Activated effector memory CD4-positive, alpha-beta T cell treated with Interleukin-2 at 50 U/mL for 16 hours (primary cell): ENCODE measurements at places on chromosomes 13 and 19.

DNA sequence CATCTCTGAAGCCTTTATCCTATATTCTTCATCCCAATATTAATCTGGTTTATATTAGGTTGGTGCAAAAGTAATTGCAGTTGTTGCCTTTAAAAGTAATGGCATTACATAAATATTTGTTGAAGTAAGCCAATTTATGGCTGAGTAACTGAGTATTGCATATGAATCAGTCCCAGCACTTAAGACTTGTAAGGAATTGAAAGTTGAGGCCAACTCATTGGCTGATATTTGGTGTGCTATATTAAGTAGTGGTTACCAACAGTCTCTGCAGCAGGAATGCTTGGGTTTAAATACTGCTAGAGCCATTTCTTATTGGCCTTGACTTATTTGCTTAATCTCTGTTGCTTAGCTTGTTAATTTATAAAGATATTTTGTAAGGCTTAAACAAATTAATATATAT, 460.7 kb downstream of the GPC6 start:
- DNase-seq = no peak

DNA sequence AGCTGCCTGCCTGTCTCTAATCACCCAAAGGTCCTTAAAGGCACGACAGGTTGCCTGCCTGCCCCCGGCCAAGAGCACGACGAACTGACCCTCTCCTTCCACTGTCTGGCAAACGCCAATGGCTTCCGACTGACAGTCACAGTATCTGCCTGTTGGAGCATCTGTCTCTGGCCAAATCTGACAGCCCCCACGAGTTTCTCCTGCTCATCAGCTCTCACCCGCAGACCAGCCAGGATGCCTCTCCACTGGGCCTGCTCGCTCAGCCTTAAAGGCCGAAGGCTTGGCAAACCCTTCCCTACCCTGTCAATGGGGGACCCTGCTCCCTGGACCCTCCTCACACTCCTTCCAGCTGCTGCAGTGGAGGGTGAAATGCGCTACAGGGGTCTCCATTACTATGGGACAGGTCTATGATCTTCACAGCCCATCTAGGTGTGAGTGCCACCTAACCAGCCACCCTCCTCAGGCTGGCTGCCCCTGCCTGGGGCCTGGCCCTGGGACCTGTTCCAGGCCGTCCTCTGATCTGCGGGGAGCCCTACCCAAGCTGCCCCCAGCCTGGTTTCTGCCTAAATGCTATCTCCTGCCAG, 932 bp downstream of the FAM83E start:
- DNase-seq = no peak

DNA sequence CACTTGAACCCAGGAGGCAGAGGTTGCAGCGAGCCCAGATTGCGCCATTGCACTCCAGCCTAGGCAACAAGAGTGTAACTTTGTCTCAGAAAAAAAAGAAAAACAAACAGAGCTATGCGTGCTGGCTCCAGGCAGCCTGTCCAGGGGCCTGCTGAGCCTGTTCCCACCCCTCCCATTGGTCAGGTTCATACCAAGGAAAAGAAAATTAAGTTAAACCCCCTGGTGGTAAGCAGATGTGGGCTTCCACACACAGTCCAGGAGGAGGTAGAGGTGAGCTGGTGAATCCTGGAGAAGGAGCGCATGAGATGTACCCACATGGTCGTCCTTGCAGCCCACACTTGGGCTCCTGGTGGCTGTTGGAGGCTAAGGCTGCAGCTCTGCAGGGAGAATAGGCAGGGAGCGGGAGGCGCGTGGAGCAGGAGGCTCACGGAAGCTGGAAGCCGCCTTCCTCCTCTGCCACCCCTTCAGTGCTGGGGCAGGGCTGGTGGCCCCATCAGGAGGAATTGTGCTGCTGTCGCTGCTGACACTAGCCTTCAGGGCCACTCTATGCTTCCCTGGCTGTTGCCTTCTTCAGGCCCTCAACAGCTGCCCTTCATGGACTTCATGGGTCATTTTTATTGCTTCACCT, 10.5 kb upstream of the CHAMP1 start:
- DNase-seq = no peak

- no peak for DNase-seq
Observed at GRCh38 chr19:14840206-14840605, 5.2 kb upstream of the OR7A5 start.

- no peak for DNase-seq
Observed at GRCh38 chr19:41309180-41310032, 566 bp upstream of the CCDC97 start.

DNA sequence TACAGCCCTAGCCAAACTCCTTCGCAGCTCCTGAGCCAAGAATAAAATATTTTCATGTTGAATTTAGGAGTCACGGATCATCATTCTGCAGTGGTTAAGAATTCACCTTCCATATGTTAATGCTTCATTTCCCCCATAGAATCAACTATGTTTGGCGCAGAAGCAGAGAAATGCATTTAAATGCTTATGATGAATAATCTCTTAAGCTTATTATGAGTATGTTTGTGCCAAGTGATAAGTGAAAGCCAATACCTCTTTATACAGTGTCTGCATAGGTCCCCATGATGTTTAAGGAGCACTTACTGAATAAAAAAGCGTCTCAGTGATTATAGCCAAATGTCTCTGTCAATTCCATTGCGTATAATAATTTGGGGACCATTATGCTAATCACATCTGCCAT, 32.7 kb upstream of the POMP start:
- DNase-seq = no peak

DNA sequence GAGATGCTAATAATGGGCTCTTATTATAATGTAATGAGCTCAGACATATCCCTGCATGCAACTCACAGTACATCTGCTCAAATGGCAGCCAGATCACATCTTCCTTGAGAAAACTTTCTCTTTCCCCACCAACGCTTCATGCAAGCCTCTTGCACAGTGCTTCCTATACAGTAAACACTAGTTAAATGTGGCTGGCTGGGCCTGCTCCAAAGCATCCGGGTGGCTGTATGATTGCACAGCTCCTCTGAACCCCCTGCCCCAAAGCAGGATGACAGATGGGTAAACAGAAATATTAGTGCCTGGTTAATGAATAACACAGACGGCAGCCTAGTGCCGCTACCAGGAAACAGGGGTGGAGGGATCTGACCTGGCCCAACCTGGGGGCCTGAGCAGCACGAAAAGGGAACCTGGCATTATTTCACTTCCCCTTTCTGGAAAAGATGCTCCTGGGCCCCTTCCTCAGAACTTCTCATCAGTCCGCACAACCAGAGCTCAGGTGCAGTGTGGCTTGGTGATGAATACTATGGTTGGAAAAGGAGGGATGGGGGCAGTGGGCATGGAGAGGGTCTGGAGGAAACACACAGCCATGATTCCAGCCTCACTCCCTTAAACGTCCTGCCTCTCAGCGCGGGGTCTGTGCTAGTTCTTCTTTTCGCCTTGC, 10.8 kb downstream of the FFAR2 start:
- DNase-seq = no peak

GRCh38 chr13:24540236-24541126, 27.9 kb upstream of the PARP4 start:
- no peak for DNase-seq

- no peak for DNase-seq
Observed at GRCh38 chr19:18227781-18228271, 1.6 kb upstream of the PDE4C start.

DNA sequence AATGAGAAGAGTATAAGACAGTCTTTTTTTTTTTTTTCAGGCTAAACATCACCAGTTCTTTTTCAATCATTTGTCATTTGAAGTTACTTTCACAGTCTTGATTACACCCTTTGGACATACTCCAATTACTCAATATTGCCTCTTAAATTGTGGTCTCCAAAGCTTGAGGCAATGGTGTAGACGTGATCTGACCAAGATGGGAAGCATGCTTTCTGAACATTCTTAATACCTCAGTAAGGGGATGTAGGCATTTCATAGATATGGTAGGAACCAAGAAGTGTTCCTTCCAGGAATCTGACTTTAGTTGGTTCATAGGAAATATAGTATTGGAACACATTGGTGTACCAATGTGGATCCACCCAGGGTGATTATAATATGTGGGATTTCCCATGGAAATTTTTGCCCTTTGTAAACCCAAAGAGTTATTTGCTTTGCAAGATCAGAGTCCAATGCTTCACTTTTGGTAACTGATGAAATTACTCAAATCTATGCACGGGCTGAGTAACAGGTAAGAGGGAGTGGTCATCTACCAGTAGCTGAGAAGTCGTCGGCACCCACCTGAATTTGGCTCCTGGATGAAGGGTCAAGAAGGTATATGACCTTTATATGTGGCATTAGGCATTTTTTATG, 62.2 kb downstream of the ERCC5 start:
- no peak for DNase-seq

DNA sequence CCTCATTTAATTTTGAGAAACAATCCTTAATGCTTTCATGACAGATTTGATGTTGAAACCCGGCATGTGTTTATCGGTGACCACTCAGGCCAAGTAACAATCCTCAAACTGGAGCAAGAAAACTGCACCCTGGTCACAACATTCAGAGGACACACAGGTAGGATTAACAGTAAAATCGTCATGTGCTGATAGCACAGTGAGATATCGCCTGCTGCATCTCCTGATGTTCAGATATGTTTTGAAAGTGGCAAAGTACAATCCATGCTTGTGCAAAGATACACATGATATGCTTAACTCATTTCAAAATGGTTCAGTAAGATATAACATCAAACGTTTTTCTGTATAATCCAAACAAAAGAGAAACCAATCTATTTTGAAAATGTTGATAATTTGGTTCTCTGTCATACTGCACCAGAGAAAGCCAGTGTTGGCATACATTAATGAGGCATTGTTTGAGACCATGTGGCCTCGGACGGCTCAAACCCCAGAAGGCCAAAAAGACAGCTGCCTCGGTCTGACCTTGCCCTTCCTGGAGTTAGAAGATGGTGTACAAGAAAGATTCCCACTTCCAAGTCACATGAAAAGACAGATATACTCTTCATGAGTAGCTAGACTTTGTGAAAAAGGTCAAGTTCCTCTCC, 76.2 kb downstream of the DHRS12 start:
- no peak for DNase-seq

DNA sequence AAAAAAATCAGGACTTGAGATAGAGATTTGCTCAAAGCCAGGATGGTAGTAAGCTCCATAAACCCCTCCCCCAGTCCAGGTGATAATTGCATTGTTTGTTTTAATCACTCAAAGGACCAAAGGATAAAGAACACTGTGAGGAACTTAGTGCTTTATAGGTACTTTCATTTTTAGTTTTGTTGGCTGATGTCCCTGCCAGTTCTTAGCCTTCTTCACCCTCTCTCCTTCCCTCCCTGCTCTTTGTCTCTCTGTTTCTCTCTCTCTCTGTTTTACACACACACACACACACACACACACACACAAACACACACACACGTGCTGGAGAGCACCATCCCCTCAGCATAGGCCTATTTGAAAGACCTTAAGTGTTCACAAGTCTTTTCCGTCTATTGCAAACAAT, 5.2 kb downstream of the FRY start:
- DNase-seq = no peak

DNA sequence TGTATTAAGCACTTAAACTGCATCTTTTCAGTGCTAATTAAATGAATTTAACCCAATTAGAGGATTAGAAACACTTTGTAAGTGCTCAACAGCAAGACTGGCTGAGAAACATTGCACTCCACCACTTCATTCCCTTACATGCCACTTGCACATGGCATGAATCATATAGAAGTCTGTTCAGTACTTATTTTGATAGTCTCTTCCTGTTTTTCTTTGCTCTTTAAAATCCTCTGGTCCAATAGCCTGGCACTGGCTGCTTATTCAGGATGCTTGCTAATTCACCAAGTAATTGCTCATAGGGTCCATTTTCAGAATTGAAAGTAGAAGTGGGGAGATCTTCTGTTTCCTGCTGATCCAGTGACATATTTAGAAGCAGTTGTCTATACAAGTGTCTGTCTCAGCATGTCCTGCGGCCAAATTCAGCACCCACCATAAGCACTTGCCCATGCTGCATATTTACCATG, 900.1 kb downstream of the PCDH9 start:
- no peak for DNase-seq

DNA sequence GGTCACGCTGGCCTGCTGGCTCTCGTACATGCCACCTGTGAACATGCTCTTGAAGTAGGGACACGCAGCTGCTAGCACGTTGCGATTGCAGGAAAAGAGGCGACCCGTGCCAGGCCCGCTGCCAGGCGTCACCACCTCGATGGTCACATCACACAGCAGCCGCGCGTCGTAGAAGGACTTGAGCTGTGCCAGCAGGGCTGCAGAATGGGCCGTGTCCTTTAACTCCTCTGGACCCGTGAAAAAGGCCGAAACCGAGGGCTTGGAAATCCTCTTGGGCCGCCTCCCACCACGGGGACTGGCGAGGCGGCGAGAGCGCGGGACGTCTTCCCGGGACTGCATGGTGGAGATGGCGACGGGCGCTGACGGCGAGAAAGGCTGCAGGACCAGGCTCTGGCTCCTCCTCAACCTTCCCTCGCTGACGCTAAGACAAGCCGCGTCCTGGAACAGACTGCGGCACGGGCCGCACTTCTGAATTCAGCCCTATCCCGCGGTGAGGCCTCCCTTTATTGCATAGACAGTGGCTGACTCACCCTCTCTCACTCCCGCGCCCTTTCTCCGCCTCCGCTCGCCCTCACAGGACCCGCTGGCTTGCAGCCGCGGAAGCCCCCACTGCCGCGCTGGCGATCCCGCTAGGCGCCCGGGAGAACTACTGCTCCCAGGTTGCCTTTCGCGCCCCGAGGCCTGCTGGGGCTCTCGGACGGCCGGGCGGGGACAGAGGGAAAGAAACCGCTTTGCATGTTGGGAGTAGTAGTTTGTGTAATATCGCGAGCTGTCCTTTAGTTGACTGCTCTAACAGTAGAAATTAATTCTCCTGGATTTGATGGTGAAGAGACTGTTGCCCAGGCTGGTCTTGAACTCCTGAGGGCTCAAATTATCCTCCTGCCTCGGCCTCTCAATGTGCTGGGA, at the start of gene KBTBD7:
Gene KBTBD7 (minus strand): TSS at position 651 of the 906 bp plus-strand sequence. CDS start 312 bp downstream, at position 339.
- peak; percentile 86 for DNase-seq

- no peak for DNase-seq
Observed at GRCh38 chr19:45118106-45118505, 25.1 kb downstream of the PPP1R37 start.

DNA sequence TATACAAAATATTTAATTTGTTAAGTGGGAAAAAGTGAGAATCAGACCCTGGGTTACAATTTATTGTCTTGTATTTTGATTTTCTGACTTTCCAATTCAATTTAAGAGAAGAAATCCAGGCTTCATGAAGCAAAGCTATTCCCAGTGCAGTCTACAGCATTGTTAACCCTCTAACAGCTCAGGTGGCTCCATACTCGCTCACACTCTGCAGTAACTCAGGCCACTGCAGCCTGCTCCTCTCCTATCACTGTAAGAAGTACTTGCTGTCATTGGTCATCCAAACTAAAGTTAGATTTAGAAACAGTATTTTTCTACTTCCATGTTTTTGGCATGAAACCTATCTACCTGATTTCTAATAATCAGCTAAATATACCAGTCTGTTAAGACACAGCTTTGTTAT, 830.3 kb downstream of the PCDH9 start:
- DNase-seq = no peak

- DNase-seq = no peak
Observed at GRCh38 chr19:5503598-5503997, 48.4 kb downstream of the ZNRF4 start.

GRCh38 chr13:21100994-21101757, 39.8 kb upstream of the LATS2 start:
- no peak for DNase-seq
